ENCODE measurements at places on chromosomes 6 and 20. TPM values are rescaled to one million over a fixed set of nuclear protein-coding genes. Genes with fewer than 3 reads are reported as not detected.

GRCh38 chr6:1227935-1228753 is 83.8 kb upstream of the FOXQ1 start:
- no peak for DNase-seq

GRCh38 chr6:50353603-50354002 is 303.9 kb upstream of the DEFB112 start:
- DNase-seq: no peak

- no peak for DNase-seq
Measured at GRCh38 chr6:156782691-156783320, 5.6 kb downstream of the ARID1B start.

- no peak for DNase-seq
Measured at GRCh38 chr20:1935696-1936366, 40.6 kb downstream of the SIRPA start.

- peak; percentile 72 for DNase-seq
Measured at GRCh38 chr6:22227824-22228610, 68.8 kb downstream of the PRL start.

DNA sequence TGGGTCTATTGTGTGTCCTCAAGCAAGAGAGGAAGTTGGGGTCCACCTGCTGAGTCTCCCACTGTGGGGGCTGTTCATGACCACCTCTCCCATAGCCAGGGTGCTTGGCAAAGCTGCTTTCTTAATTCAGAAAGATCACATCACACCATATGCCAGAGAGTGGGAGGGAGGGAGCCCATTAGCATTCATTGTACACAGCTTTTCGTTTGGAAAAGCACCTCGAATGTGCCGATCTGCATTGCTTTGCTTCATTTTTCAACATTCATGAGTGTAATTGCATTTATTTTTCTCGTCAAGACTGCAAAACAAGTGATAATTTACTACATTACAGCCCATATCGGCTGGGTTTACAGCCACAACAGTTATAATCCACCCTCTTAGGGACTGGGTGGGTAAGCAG is 327.3 kb downstream of the PTPRT start:
- no peak for DNase-seq

DNA sequence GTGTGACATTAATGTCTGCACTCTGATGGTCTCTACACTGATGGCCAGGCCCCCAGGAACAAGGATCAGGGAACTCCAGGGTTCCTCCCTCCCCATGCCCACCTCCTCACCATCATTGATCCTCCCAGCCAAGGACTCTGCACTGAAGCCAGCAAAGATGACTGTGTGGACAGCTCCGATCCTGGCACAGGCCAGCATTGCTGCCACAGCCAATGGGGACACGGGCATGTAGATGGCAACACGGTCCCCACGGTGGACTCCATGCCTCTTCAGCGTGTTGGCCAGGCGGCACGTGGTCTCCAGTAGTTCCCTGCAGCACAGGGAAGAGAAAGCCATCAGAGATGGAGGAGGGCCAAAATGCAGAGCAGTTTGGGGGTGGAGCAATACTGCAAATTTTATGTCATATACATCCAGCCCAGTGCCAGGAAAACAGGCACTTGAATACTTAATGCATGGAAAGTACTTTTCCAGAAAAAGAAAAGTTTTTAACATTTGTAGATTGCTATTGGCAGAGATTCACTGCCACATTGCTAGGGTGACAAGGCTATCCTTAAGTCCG is 27.2 kb downstream of the ACSS1 start:
- no peak for DNase-seq

DNA sequence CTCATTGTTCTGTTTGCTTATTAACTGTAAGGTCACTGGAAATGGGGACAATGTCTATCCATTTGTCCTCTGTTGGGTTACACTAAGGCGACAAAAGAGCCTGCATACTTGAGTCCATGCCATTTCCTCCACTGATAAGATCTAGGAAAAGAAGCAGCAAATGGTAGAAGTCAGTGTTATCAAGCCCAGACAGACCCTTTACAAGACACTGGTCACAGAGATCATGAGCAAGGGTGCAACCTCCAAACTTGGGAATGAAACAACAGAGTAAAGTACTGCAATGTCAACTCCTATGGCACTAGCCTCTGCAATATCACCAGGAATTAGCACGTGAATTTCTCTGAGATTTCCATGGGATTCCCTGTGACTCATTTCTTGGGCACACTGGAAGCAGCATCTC is 126.9 kb downstream of the ID4 start:
- DNase-seq: no peak

DNA sequence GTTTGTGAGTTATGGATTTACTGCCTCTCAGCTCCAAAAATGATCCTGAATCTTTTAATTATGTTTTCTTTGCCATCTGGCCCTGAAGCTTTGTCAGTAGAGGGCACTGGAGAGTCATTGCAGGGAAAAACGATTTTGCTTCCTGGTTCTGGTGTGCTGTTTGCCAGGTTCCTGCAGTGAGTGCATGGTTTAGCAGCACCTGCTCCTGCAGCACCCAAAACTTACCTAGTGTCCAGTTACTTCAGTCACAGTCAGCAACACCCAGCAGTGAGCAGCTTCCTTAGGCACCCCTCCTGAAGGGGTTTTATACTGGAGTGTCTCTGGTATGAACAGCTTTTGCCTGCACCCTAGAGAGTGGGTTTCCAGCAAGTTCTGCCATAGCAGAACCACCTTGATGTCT is 6.0 kb upstream of the TRIM26 start:
- peak; percentile 57 for DNase-seq

- DNase-seq: no peak
Measured at GRCh38 chr6:125846292-125847024, 55.7 kb downstream of the NCOA7 start.

GRCh38 chr6:1917626-1918371 is 308.1 kb downstream of the FOXC1 start:
- DNase-seq: peak; percentile 47

DNA sequence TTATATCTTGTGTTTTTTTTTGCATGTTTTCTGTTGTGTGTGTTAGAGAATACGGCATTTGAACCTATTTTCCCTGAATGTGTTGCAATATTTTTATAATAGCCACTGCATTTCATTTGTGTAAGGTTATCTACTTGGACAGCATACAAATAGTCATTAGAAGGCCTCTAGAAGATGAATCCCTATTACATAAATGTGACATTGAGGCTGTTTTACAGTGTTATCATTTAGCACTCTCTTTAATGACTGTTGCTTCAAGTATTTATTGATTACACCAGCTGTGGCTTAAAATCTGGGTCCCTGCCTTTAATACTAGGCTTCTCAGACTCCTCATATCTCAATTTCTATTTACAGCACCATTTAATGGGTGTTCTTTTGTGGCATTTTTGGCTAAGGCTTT is 465.8 kb downstream of the FRK start:
- DNase-seq: no peak

GRCh38 chr6:118581489-118581959 is 33.4 kb downstream of the PLN start:
- DNase-seq: no peak

GRCh38 chr6:158113802-158114201 is 54.3 kb downstream of the SERAC1 start:
- DNase-seq: no peak

LHFPL5 gene
- total RNA-seq: not detected

TMEM244 gene
- not detected for total RNA-seq

MYLK4 gene
- total RNA-seq: 0.40 TPM

TOMM34 gene
- 13.7 TPM for total RNA-seq

HLA-DRB5 gene
- 0.40 TPM for total RNA-seq

DBNDD2 gene
- total RNA-seq: 5.0 TPM

OOEP gene
- total RNA-seq: under 0.01 TPM

WFDC2 gene
- total RNA-seq: not detected

PDE10A gene
- 6.3 TPM for total RNA-seq

ZNF391 gene
- total RNA-seq: 0.22 TPM

C6orf120 gene
- total RNA-seq: 18.1 TPM

XKR7 gene
- total RNA-seq: under 0.01 TPM

POLH gene
- 12.6 TPM for total RNA-seq

Measured in lung microvascular endothelial cell (primary cell).